ENCODE measurements at places on chromosomes 5 and 9.

GRCh38 chr5:172091956-172092732 is 85.7 kb upstream of the FBXW11 start:
- no peak for DNase-seq

DNA sequence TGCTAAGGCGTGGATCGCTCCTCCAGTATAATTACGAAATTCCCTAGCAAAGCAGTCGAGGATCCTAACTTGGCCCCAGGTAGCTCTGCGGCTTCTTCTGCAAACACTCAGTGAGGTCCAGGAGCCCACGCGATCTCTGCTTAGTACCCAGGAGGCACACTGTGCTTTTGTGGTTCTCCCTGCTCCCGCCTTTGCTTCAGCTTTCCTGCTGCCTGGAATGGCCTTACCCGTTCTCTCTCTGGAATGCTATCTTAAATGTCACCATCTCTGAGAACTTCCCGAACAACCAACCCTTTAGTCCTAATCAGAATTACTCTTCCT is 639 bp downstream of the INVS start:
- DNase-seq, result no peak

DNA sequence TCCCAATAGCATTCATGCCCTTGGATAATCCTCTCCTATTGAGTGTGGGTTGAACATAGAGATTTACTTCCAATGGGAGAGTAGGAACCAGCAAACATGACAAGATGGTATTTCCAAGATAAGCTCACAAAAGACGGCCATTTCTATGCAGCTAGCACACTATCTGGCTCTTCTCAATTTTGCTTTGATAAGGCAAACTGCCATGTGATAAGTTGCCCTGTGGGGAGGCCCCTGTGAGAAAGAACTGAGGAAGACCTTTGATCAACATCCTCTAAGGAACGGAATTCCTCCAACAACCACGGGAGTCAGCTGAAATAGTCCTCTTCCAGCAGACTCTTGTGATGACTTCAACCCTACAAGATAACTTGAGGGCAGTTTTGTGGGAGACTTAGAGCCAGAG is 211.9 kb upstream of the TRPM3 start:
- no peak for DNase-seq

GRCh38 chr5:35309365-35310130 is 79.3 kb upstream of the PRLR start:
- DNase-seq, result no peak

DNA sequence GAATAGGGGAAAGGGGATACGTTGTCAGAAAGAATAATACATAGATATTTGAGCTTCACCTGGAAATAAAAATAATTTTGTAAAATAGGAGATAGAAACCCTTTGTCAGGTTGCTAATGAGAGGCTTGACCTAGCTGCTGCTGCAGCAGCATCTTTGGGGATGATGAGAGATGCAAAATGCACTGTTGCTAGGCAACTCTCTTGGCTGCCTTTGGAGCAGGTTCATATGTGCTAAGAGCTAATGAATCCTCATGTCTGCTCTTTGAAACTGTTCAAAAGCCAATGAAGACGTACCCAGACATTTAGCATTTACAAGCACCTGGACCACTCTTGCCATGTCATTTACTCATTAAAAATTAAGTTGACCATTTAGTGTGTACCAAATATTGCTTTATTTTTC is 121.7 kb downstream of the FOCAD start:
- DNase-seq, result no peak

GRCh38 chr9:19294219-19294618 is 63.7 kb downstream of the DENND4C start:
- no peak for DNase-seq

DNA sequence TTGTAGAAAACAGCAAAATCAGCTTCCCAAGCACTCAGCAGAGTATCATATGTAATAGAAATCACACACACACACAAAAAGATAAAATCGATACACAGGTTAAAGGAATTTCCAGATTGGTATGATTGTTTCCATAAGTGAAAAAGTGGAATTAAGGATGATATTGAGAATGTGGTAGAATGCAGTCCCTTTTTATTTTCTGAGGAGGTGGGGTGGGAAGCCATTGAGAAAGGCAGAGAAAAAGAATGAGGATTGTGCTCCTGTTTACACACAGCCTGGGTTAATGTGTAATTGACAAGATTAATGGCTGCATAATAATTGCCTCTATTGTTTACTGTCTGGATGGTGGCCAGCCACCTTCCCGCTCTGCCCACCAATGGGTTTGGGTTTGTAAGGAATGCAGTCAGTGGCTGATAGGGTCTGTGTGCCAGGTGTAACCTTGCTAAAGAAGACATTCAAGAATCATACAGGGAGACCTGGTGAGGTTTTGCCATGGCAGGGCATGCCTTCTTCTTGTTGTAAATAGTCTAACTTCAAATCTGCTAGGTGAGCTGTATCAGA is 177.2 kb upstream of the MAP3K1 start:
- peak; percentile 42 for DNase-seq

DNA sequence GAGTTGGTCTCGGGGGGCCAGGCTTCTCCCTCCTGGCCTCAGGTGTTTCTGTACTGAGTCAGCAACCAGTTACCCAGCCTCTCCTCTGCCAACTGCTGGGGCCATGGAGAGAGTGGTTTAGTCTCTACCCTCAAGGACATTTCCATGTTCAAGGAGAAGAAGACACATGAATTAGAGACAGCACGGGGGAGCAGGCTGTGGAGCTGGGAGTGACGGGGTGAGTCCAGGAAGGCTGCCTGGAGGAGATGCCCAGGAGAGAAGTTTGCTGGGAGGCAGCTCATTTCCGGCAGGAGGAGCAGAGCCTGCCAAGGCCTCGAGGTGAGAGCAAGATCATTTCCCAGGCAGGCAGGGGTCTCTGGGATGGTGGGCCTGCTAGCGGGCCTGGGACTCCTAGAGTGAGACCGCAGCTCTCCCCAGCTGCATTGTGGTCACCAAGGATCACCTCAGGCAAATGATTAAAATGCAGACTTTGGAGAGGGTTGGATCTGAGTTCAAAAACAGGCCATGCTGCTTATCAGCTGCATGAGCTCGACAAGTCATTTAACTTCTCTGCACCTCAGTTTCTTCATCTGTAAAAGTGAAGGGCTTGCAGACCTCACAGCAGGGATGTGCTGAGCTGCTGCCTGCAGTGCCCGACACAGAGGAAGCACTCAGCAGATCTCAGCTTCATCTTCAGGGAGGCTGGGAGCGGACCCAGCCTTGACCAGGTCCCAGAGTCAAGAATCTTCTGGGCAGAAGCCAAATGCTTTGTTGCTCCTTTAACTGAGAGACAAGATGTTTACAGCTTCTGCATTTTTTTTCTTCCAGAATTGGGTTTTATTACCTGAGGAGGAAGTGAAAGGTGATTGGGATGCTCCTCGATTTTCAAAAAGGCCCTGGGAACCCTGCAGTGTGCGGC is 35.2 kb downstream of the NEK6 start:
- DNase-seq, result no peak

DNA sequence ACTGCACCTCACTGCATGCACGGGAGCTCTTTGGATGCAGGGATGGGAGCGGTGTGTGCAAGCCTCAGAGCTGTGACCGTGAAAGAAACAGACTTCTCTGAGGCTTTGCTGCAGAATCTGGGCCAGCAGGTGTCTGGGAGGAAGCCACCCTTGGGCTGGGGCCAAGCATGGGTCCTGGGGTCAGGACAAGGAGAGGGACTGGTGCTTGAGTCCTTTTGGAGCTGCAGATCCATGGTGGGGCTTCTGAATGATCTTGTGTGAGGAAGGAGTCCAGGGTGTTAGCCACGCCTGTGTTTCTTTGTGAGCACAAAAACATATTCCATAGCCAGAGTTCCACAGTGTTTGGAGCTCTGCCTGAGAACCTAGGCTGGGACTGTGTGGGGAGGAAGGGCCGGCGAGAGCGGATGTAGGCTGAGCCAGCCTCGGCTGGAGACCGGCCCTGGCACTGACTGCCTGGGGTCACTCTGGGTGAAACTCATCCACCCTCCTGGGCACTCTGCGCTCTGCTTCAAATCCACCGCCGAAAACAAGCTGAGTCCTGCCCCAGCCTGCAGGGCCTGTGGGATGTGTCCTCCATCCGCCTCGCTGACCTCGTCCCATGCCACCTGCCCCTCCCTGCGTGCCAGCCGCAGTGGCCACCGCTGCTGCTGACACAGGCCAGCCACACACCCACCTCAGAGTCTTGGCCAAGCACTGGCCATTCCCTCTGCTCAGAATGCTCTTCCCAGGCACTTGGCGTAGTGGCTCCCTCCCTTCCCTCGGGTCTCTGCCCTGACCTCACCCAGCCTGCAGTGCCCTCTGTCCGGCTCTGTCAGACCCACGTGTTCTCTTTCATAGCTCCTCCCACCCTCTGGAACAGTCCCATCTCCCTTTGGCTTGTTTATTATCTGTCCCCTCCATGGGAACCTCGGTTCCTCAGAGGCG is 26.7 kb downstream of the ERGIC1 start:
- no peak for DNase-seq

DNA sequence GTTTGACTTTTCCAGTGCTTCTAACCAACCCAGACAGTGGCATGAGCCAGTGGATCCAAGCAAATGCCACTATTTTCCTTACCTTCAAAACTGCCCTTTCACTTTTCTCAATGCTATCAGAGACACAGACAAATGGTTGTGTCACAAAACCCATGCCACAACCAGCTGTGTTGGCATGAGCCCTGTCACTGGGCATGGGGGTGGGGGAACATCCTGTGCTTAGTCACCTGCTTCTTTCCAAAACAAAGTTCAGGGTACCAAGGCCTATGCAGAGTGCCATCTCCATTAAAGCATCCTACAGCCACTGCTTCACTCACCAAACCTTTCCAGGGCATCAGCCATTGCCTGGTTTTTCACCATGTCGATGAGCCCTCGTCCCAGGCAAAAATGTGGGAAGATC is 30.1 kb downstream of the NIPSNAP3B start:
- no peak for DNase-seq

DNA sequence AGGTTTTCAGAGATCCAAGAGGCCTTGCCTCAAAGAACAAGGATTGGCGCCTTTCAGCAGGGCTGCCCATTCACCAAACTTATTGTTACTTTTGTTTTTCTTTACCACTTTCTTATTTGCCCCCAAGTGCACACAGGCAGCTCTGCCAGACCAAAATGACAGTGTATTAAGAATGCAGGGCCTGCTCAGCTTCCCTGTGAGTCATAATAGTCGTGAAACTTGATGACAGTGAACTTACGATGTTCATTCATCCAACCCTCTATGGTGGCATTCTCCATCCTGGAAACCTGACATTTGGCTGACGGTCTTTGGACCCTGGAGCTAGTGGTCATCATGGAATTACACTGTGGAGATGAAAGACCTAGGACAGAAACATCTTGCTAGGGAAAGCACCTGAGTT is 44.3 kb downstream of the UBE2QL1 start:
- DNase-seq, result no peak

- no peak for DNase-seq
Observed at GRCh38 chr5:124819201-124819600, 72.8 kb upstream of the ZNF608 start.

GRCh38 chr9:3215658-3216057 is 310.1 kb downstream of the RFX3 start:
- no peak for DNase-seq

DNA sequence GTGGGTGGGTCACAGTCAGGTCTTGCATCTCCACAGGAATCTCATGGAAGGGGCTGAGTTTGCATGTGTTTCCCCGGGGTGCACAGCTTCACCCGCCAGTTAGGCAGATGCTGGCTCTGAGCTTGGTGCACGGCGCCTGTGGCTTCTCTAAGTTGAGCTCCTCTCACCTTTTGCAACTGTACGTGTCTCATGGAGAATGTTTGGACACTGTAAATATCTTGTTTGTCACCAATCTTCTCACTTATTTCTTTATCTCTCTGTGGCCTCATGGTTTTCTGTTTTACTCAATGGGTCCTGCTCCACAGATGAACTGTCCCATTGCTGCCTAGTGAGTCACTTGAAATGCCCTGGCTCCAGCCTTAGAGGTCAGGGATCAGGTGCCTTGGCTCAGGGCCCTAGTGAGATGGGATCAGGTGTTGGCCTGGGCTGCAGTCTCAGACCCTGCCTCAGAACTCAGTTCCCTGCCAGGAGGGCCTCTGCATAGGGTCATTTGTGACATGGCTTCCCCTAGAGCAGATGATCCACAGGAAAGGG is 61.6 kb downstream of the WNK2 start:
- no peak for DNase-seq

DNA sequence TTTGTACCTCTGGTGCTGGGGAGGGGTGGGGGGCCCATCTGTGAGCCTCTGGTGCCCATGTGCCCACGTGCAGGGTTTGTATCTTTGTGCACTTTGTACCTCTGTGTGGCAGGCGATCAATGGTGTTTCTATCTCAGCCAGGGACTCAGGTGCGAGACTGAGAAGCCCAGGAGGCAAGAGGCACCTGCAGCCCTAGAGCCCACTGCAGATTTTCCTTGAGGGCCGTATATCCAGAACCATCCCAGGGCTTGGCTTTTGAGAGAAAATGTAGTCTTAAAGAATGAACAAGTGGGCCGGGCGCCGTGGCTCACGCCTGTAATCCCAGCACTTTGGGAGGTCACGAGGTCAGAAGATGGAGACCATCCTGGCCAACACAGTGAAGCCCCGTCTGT is 52.2 kb upstream of the KCNMB1 start:
- no peak for DNase-seq

DNA sequence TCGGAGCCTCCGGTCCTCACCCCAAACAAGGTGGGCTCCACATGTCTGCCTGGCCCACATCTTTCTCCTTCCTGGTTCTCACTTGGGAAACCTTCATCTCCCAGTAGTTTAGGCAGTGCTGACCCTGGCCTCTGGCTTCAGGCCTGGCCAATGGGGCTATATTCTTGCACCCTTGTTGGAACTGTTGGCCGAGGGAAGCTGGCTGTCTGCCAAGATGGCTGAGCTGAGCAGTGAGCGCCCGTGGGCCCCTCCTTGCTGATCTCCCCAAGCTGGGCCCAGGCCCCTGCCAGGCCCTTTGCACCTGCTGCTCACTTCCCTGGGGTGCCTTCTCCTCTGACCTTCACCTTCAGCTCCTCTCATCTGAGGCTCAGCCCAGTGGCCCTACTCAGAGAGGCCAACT is 31.3 kb downstream of the TSPAN17 start:
- DNase-seq, result no peak

- DNase-seq, result no peak
Observed at GRCh38 chr9:126874546-126875314, 14.3 kb downstream of the ZBTB34 start.

DNA sequence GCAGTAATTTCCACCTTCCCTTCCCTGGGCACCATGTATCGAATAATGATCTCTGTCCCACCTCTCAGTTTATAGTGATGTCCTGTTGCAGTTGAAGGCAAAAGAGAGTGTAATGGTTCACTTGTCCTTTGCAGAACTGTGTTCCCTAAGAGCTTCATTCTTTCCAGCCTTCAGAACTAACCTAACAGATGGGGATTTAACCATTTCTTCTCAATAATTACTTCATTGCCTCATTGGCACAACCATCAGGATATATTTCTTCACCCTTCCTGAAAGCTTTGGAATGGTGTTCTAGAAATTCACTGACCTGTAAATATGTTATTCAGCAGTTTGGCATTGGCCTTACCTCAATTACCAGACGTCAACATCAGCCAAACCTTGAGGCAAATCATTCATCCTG is 83.9 kb upstream of the PRRC1 start:
- no peak for DNase-seq

DNA sequence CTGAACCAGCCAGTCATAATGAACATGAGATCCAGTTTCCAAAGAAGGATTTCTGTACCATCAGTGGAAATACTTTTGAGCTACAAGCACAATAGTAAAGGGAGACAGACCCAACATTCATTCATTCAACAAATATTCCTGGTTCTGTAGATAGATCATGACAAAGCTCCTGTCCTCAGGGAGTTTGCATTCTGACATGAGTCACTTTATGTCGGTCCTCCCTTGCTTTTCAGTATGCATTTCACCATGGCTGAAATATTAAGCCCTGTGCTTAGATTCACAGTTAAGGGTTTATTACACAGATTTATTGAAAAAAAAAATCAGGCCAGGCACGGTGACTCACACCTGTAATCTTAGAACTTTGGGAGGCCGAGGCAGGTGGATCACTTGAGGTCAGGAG is 5.4 kb upstream of the MYOT start:
- no peak for DNase-seq

Measured in NCI-H2081 treated with DMSO at 0.1 percent for 48 hours (cell line).